ENCODE measurements at places on chromosomes 12 and 14. TPM values are rescaled to one million over a fixed set of nuclear protein-coding genes. Genes with fewer than 3 reads are reported as not detected.

MYBPC1 gene
- total RNA-seq: not detected

ASB2 gene
- not detected for total RNA-seq

GUCY2C gene
- not detected for total RNA-seq

CD4 gene
- total RNA-seq: 2.5 TPM

MYH6 gene
- total RNA-seq: 0.03 TPM

TAS2R8 gene
- 0.22 TPM for total RNA-seq

SRRM4 gene
- total RNA-seq: 0.34 TPM

GNB3 gene
- total RNA-seq: 7.6 TPM

SMIM41 gene
- not detected for total RNA-seq

ANKS1B gene
- total RNA-seq: 7.9 TPM

FOXG1 gene
- total RNA-seq: 1.5 TPM

IL31 gene
- not detected for total RNA-seq

MAPK1IP1L gene
- 125 TPM for total RNA-seq

GRCh38 chr14:36222952-36223468 lies 46.5 kb upstream of the PTCSC3 start:
- DNase-seq: no peak

DNA sequence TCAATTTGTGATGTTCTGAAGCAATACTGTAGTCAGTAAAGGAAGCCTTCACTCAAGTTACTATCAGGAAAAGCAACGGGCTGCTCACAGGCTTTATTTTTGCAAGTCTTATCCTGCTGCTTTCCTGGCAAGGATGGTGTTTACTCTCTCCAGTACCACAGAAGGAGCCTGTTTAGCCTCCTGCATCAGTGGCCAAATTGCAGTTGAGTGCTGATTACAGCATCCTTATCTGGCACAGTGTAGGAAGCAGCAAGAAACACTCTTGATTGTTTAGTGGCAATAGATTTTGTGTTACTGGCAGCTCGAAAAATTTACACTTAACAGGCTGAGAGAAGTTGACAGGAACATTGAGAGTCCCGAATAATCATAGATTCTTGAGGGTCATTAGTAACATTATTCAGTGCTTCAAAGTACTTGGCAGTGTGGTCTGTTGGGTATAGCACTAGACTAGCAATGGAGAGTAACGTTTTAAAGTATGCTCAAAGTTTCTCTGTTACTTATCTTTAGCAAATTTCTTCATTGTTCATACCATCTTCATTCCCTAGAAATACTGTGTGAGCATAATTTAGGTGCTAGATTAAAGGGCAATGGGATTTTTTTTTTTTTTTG lies 11.7 kb downstream of the TULP3 start:
- DNase-seq: no peak

DNA sequence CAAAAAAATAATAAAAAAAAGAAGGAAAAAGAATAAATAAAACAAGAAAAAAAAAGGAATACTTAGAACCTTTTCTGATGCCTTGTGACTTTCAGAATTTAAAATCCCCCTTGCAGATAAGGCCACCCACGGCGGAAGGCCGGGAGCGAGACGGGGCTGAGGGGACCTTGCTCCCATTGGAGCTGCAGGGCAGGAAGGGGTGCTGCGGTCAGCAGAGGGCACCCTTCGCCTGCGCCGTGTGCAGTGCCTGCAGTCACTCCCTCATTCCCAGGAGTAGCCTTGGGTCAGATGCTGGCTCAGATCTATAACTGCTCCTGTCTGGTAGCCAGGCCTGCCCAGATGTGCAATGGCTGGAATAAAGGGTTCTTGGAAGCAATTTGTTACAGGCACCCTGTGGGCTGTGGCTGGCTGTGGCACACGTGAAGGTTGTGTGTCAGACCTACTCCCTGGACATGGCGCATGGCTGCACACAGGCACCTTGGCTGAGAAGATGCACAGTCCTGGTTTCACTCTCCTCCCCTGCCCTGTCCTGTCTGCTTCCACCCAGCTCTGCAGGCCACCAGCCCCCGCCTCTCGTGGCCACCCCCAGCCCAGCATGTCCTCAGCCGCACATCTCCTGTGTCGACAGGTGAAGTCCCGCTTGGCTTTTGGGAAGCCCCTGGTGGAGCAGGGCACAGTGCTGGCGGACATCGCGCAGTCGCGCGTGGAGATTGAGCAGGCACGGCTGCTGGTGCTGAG lies 13.4 kb upstream of the ALDH2 start:
- peak; percentile 82 for DNase-seq

GRCh38 chr14:59328454-59328853 lies 136.7 kb downstream of the GPR135 start:
- no peak for DNase-seq

GRCh38 chr12:89369166-89369565 lies 16.9 kb upstream of the DUSP6 start:
- DNase-seq: no peak

DNA sequence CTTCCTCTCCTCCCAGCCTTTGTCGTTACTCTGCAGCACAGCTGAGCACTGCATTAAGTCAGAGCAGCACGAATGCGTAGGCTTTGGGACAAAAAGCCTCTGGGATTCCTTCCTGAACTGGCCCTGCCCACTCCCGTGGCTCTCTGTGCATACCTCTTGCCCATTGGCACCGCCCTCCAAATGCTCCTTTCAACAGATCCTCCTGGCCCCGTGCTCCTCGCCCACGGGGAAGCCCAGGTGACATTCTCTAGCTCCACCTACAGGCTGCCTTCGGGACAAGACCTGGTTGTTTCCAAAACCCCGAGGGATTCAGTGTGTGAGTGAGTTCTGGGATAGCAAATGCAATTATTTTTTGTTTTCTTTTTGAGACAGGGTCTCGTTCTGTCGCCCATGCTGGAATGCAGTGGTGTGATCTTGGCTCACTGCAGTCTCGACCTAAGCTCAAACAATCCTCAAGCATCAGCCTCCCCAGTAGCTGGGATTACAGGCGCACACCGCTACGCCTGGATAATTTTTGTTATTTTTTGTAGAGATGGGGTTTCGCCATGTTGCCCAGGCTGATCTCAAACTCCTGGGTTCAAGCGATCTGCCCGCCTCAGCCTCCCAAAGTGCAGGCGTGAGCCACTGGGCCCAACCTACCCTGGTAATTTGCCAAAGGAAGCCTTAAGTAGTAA lies 17.9 kb upstream of the TDRD9 start:
- peak; percentile 95 for DNase-seq

- no peak for DNase-seq
Observed at GRCh38 chr12:76402259-76402658, 54.0 kb upstream of the BBS10 start.

DNA sequence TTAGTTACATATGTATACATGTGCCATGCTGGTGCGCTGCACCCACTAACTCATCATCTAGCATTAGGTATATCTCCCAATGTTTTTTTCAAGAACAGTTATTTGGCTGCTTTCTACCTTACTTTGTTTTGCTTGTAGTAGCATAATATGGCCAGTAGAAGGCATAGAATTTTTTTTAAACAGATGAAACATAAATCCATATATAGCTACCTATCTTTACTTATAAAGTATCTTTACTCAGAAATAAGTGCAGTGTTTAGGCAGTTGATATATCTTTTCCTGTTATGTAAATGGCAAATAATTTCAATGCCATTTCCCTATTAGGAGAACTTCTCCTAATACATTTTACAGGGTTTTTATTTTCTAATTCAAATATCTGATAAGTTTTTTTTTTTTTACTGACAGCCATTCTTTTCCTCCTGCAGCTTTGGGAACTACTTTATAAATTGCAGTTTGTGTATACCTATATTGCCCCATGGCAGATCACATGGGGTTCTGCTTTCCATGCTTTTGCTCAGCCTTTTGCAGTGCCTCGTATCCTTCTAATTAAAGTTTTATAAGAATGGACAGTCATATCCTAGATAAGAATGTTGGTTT lies 143.1 kb downstream of the PCNX1 start:
- no peak for DNase-seq

- no peak for DNase-seq
Observed at GRCh38 chr14:100566119-100566518, 21.1 kb downstream of the BEGAIN start.

- DNase-seq: no peak
Observed at GRCh38 chr12:21881965-21882364, 59.3 kb downstream of the ABCC9 start.

DNA sequence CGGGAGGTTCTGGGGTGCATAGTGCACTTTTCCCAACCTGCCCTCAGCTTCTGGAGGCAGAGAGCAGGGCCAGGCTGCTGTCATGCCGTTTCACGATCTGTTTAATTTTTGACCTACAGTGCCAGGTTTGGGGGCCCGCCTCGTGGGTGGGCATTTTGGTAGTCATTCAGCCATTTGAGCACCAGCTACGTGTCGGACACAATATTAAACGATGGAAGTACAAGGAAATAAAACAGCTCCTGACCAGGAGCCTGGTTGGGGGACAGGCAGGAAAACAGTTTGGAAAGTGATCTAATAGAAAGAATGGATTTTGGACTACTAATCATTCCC lies 708 bp downstream of the FNTB start:
- no peak for DNase-seq

DNA sequence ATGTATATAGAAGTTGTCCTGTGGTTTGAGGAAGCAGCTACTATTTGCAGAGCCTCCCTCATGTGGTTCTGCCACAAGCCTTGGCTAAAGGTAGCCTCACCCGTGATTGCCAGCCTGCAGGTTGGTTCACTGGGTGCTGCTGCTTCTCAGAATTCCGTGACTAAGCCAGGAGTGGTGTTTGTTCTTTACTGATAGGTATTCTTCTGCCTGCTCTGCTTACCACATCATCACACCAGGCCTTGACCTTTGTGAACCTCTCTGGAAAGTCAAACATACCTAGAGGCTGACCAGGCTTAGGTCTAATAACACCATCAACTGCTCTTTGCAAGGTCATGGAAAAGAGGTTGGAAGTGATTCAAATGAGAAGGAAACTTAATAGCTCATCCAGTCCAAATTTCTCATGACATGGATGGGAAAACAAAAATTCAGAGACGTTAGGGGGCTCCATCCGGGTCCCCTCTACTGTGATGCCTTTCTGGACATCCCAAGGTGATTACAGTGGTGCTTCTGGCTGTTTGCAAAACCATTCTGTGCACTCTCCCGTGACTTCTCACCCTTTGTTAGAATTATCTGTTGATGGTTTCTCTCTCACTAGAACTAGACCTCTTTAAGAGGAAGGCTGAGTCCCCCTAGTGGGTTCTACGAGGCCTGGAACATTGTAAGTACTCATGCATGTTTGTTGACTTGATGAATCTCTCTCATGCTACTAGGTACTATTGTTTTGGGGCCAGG lies 8.5 kb upstream of the SOCS2 start:
- peak; percentile 22 for DNase-seq

GRCh38 chr12:14066021-14066420 lies 84.6 kb upstream of the GRIN2B start:
- DNase-seq: no peak

DNA sequence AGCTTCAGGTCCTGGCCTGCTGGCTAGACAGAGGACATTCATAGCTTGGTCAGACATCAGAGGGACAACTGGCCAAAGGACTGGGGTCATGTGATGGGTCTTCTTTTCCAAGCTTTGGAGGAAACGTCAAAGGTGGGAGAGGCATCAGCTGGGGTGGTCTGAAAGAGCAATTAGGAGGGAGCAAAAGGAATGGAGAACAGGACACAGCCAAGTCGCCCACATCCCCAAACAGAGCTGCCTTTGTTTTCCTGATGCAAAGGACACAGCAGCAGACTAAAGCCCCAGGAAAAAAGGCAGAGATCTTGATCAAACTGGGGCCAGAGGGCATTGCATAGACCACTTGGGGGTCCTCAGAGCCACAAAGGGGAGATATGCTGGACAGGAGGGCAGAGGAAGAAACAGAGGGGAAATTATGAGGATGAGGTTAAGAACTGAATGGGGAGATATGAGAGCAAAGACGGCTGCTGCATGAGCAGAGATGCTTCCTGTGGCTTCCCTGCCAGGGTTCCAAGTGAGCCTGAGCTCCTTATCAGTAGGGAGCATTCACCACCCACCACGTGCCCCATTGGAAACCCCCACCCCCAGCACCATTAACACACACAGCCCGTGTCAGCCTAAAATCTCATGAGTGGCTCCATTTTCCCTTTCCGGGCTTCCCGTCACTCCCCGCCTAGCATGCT lies 62.4 kb downstream of the ANO2 start:
- DNase-seq: no peak

DNA sequence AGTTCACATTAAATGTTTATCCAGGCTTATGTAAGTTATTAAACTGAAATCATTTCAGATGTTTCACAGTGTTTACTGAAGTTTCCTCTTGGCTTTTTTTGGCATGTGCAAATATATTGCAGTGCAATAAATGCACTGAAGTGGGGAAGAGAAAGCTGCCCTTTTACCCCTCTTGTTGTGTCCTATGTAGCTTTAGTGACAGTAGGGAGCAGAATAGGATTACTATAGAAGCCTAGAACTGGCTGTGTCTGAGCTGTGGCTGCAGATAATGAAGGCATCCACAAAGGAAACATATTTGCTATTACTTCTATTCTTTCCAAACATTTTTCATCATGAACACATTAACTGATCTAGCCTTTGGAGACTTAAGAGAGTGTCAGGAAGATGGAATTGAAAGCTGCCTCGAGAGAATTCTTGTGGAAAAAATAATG lies 24.1 kb upstream of the CNTN1 start:
- DNase-seq: no peak

DNA sequence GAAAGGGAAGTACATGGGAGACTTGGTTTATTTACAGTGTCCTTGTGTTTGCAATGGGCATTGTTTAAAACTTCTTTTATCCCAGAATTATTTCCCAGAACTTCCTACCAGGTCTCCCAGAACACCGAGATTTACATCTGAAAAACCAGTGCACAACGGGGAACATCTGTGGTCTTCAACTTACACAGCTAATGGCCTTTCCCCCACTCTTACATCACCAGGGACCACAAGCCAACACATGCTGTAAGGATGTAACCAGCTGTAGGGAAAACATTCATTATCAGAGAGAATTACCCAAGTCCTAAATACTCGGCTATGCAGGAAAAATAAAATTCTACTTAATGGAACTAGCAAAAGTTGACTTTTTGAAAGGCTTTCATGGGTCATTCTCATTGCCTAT lies 267.6 kb downstream of the DUSP6 start:
- no peak for DNase-seq

GRCh38 chr14:23183479-23183878 lies at the start of gene SLC7A8:
SLC7A8 (minus strand) TSS chr14:23183660; CDS start chr14:23182914, 746 bp downstream.
- peak; percentile 85 for DNase-seq

DNA sequence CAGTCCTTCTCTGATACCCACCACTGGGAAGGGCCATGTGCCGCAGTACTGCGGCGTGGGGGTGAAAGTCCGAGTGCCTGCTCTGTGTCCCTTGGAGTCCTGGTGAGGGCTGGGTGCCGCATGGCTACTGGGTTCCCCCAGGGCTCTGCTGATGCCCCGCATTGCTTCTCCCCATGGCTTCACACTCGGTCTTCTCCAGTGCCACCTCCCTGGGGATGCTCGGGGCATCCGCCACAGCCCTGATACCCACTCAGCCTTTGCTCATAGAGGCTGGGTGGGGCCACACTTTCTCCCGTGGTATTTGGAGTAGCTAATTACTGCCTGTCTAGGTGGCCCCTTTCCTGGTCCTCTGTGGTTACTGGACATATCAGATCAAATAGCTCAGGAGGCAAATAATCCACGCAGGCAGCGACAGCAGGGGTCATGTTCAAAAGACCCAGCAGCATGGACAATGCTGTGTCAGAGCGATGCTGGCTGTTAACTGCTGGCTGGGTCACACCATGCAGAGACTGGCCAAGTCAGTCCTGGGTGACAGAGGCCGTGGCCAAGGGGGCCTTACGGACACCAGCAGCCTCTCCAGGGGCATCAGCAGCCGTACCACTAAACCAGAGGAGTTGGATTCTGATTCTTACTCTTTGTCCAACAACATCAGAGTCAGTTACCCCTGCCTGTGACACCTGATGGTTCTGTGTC lies 106.5 kb downstream of the ADGRD1 start:
- DNase-seq: no peak
